Activated T-helper 17 cell treated with anti-CD3 and anti-CD28 coated beads, Interleukin-2, amount 50 U/mL, for 72 hours (primary cell): ENCODE measurements at places on chromosomes 16 and 17.

GRCh38 chr16:4583906-4584305, 27.8 kb downstream of the C16orf96 start:
- no peak for ATAC-seq

DNA sequence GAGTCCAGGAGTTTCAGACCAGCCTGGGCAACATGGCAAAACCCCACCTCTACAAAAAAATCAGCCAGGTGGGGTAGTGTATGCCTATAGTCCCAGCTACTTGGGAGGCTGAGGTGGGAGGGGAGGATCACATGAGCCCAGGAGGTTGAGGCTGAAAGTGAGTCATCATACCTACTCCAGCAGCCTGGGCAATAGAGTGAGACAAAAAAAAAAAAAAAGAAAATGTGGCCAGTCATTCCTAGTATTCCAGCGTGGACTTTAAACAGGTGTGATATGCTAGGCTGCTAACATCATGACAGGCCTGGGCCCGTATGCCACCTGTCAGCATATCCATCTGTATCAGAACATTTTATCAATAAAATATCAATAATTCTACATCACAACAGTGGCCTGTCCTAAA, 143.3 kb downstream of the AATF start:
- ATAC-seq = peak; percentile 46

DNA sequence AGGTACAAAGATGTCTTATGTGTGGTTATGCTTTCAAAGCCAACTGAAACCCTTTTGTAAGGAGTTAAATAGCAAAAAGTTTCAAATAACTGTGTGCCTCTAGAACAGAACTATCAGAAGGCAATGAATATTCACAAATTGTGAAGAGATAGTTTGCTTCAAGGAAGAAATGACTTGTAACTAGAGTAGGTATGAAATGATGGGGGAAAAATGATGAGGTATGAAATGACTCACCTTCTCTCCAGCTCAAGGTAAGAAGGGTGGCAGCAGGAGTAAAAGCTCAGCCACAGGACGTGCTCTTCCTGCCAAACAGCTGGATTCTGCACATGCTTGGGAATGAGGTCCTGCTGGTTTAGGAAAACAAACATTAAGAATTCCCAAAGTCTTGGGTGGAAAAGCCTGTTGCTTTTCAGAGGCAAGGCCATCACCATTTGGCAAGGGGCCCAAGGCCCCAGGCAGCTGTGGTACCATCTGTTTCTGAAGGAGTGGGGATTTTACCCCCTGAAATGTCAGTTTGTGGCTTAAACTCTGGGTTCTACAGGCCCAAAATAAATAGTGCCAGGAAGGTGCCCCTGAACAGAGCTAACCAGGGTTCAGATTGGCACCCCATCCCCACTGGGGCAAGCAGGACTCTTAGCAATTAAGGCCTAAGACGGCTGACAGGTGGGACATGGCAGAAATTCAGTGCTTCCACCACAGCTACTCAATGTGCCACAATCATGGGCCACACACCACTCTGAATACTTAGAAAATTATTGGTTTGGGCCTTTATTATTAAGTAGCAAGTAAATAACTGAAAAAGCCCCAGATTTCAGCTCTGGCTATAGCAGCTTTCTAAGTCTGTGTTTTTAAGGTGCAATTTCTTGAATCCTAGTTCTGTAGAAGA, 13.3 kb downstream of the HERPUD1 start:
- ATAC-seq = peak; percentile 88

- ATAC-seq = no peak
Observed at GRCh38 chr16:80852261-80852872, 48.0 kb upstream of the CDYL2 start.

DNA sequence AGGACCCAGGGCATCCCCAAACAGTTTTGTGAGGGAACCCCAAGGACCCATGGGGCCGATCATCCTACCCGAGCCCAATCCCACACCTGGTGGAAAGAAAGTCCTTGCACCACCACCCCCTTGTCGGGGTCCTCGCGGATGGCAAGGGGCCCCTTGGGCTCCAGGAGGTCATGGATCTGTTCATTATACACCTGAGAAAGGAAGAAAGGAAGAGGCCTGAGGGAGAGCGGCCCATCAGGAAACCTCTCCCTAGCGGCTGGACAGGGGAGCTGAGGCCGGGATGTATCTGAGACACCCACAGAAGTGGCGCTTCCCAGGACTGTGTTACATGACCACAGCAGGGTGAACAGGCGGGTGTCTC, 12.8 kb downstream of the KIF18B start:
- no peak for ATAC-seq

DNA sequence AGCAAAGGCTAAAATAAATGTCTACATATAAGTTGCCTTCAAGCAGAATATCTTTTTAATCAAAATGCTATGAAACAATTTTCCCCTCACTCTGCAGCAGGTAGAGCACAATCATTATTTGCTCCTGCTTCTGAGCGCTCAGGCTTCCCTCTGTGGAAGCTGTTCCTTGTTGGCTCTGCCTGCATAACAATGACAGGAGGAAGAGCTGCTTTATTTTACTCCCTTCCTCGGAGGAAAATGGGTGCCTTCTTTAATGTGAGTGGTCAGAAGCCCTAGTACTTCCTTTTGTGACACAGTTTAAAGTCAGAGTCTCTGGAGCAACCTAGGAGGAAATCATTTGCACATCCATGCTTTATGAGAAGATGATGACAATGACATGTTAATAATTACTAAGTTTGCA, 492.1 kb downstream of the CDH8 start:
- no peak for ATAC-seq

DNA sequence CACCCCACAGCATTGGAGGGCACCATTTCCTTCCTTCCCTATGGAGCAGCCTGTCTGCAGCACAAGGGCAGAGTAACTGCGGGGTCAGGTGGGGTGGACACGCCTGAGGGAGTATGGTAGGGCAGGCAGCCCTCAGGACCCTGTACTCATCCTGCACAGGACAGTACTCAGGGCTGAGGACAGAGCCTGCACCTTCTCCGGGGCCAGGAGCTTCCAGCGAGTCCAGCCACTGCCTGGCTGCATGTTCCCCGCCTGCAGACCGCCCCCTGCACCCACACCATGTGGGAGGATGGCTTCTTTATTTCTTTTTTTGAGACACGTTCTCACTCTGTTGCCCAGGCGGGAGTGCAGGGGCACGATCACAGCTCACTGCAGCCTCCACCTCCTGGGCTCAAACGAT, 47.6 kb upstream of the CDC42EP4 start:
- no peak for ATAC-seq

DNA sequence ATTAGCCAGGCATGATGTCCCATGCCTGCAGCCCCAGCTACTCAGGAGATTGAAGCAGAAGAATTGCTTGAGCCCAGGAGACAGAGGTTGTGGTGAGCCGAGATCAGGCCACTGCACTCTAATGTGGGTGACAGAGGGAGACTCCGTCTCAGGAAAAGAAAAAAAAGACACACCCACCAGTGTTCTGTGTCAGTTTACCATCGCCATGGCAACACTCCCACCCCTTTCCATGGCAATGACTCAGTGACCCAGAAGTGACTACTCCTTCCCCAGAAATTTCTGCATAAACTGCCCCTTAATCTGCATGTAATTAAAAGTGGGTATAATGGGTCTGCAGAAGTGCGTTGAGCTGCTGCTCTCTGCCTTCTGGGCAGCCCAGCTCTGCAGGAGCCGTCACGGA, 4.0 kb upstream of the ZC3H18 start:
- ATAC-seq = peak; percentile 81

- ATAC-seq = no peak
Observed at GRCh38 chr16:4247460-4247784, 5.5 kb upstream of the SRL start.

- ATAC-seq = no peak
Observed at GRCh38 chr17:40518401-40519088, 17.1 kb upstream of the TNS4 start.

DNA sequence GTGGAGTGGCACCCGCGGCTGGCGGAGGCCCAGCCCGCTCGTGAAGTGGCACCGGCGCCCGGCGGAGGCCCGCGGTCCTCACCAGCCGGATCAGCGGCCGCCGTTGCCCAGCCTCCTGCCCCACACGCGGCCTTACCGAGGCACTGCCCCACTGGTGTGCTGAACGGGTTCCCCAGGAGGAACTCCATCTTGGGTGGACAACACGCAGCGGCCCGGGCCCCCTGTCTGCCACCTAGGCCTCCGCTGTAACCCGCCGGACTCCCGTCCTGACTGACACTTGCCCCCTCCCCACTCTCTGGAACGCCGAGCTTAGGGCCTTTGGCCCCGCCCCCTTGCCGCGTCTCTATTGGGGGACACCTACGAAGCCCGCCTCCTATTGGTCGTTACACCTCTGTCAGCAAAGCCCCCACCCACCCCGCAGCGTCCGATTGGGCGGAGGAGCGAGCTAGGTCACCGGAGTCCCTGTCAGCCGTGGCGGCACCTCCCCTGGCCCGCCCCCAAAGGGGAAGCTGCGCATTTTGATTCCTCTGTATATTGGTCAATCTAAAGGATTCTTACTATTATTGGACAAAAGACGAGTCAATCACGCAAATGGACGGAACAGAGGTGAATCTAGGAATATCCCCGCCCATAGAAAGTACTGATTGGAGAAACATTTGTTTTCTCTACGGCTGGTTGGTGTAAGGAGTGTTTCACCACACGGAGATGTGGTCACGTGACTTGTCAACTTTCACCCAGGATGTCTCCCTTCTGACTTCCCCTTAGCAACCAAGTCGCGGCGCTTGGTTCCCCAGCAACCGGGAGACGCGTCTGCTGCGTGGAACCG, at the start of the genes DRC3 and TOM1L2:
Gene DRC3 (plus strand): TSS at position 737 of the 826 bp plus-strand sequence. CDS start 4,737 bp downstream, outside the sequence.
Gene TOM1L2 (minus strand): TSS at position 275 of the 826 bp plus-strand sequence. CDS start 87 bp downstream, at position 188.
- ATAC-seq = peak; percentile 97

DNA sequence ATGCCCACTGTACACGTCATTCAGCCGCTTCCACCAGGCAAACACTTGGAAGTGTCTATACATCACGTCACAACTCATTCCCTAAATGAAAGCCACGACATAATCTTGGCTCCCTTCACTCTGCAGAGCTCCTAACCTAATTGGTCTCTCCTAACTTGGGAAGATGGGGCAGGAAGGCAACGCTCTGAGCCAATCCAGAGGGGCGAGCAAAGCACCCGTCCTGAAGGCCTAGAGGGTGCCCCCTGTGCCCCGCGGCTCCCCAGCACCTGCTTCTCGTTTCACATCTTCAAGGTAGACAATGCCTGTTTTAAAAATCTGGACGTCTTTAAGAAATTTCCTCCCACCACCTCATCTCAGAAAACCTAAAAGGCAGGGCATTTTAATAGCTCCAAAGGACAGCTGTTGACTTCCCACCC, 1.0 kb downstream of the CSNK2A2 start:
- ATAC-seq = no peak

DNA sequence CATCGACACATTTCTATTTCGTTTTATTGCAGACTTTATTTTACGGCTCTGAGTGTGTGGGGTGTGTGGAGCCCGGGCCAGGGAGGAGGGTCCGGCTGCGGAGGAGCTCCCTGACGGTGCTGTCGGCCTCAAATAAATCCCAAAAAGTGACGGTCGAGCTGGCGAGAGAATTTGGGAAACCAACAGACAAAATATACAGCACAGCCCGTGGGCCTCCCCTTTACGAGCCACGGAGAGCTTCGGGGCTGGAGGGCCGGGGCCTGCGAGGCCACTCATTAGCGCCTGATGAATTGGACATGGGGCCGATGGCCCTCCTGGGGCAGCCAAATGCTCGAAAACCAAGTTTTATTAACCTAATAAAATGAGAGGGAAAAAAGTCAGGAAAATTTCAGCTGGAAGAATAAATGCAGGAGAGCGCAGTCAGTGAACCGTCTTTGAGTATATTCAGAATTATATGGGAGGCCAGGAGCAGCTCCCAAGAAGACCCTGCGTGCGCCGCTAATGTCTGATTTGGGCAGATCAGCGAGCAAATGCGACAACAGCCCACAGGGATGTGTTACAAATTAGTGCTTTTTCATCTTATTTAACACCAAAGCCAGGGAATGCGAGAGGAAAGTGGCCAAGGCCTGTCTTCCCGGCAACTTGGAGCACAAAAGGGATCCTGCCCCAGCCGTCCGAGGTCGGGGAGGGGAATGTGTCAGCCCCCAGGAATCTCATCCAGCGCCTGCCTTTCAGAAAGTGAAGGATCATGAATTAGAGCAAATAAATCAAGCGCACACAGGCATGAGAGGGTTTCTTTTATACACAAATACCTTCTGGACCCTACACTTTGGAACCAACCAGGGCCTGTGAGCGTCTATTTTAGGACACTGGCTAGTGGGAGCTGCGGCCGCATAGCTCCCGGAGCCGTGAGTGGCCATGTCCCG, 249.1 kb downstream of the C16orf95 start:
- no peak for ATAC-seq

DNA sequence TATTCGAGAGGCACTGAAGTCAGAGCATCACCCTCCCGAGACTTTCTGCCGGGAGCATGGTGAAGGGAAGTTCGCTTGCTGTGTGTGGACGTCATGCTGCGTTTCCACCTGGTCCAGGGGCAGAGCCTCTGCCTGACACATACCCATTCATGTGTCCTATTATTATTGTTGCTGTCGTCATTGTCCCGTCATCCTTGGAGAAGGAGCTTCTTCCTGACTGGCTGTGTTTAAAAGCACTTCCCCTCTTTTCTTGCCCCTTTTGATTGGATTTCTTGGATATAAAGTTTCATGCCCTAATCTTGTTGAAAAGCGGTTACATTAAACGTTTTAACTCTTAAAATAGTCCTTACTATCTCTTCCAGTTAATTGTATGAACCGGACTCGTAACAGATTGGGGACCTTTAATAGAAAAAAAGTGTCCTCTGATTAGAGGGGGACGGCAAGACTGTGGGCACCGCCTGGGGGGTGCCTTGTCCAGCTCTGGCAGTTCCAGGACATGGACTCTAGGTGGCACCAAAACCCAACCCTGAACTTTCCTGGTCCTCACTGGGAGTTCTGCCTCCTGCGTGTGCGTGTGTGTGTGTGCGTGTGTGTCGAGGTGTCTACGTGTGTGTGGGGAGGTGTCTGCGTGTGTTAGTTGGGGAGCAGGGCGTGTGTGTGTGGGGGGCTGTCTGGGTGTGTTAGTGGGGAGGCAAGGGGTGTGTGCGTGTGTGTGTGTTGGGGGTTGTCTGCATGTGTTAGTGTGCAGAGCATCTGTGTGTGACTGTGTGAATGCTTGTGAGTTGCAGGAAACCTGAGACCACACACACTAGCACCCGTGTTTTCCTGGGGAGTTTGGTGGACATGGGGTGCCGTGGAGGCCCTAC, 133.3 kb upstream of the CIBAR2 start:
- ATAC-seq = peak; percentile 49

DNA sequence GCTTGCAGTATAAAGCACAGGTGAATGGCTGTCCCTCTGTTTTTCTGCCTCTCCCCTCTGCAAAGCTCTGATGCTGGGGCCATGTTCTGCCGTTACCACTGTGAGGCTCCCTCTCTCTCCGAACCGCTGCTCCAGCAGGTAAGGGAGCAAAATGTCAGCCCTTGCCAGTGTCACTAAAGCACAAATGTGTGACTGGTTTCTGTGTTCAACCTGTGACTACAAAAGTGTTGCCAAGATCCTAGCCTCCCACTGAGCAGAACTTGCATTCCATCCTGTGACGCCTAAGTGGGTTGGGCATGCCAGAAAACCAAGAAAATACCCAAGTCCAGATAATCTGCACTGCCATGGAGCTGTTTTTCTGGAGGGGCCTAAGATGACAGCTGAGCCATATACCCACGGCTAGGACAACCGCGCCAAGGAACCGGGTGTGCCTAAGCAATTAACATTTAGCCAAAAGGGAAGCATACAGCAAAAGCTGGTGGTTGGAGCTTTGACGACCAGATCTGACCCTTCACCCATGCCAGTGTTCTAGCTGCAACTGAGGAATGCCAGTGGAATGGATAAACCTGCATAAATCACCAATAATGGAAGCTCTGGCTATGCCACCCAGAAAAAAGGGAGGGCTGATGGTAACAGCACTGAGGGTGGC, 35.0 kb downstream of the PSME3IP1 start:
- no peak for ATAC-seq
